Right ventricle myocardium superior (tissue), 1 donor: ENCODE measurements at places on chromosomes 3 and 15. TPM values are rescaled to one million over a fixed set of nuclear protein-coding genes. Genes with fewer than 3 reads are reported as not detected.

The FSTL1 gene
- 209 TPM for total RNA-seq

The NAALADL2 gene
- total RNA-seq: 2.2 TPM

The ZNF774 gene
- 2.2 TPM for total RNA-seq

The ROBO2 gene
- 0.11 TPM for total RNA-seq

The CACNA2D3 gene
- 35.5 TPM for total RNA-seq

The SMCO1 gene
- total RNA-seq: 89.9 TPM

The NR2C2 gene
- total RNA-seq: 25.4 TPM

The CEMIP gene
- not detected for total RNA-seq
